ENCODE measurements at places on chromosomes 1 and 21.
A peak's percentile ranks its signal among the peaks of the same experiment; 100 is the strongest.

DNA sequence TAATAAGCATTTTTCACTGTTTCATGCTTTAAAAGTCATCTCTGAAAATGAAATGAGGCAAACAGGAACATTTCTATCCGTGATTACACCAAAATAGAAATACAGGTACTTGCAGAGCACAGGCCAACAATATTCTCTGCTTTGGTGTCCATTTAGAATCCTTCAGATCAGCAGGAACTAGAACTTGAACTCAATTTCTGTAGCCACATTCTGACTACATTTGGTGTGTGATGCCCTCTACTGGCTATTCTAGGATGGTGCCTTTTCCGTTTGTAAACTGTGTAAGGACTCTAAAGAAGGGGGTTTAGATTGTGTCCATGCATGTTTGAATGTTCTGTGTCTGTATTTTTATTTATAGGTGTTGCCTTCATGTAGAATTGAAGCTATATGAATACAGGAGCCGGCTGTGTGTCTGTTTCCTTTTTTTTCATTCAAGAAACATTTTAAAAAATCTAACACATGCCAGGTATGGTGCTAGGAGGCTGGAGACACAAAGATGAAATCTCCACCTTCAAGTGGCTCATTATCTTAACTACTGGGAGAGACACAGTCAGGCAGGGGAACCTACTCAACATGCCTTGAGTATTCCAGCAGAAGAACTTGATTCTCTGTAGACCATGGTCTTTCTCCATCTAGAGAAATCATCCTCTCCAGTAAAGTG, 7.6 kb upstream of the ZNF326 start:
- no peak for DNase-seq

DNA sequence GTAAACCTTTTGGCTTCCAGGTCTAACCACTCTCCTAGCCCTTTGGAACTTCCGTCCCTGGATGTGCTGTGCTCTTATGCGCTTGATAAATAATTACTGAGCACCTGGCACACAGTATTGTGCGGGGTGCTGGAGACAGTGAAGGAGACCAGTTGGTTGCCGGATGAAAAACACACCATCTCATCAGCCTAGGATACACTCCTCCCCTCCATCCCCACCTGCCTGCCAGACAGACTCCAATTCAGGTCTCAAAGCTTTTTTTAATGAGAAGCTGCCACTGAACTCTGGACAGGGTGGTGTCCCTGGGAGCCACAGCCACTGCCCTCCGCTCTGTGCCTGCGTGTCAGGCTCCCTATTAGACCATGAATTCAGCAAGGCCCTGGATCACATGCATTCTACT, 9.2 kb downstream of the GNB1 start:
- no peak for DNase-seq

- peak; percentile 47 for DNase-seq
Measured at GRCh38 chr1:115210302-115210711, 121.0 kb upstream of the TSPAN2 start.

DNA sequence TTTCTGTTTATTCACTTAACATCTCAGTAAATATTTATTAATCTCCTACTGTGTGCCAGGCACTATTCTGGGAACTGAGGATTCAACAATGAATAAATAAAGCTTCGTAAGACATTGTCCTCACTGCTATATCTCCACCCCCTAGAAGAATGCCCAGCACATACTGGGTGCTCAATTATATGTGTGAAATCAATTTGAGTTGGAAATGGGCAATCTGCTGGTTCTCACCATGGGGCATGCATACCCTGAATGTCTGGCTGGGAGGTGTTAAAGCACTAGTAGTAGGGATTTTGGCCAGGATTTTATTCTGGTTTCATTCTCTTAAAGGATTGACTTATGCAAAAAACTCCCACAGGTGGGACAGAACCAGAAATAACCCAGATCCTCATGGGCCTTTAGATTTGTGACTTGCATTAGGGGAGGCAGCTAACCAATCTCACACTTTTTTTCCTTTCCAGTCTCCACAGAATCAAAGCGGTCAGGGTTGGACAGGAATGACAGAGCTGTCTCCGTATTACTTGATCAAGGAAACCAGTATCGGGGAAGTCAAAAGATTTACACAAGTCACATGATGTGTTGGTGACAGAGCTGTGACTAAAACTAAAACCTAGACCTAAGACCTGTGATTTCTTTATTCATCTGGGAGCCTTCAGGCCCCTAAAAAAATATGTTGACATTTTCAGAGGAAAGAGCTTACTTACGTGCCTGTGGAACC, 12.8 kb downstream of the GFI1 start:
- no peak for DNase-seq

GRCh38 chr1:243912347-243912746, 62.3 kb upstream of the AKT3 start:
- DNase-seq: no peak

- peak; percentile 63 for DNase-seq
Measured at GRCh38 chr1:91741301-91741700, 144.7 kb downstream of the TGFBR3 start.

- DNase-seq: no peak
Measured at GRCh38 chr1:41802532-41803501, 115.9 kb downstream of the HIVEP3 start.

GRCh38 chr1:2583871-2584351, 2.7 kb upstream of the PRXL2B start:
- no peak for DNase-seq

GRCh38 chr21:34335316-34335715, 28.5 kb upstream of the KCNE2 start:
- peak; percentile 61 for DNase-seq

- no peak for DNase-seq
Measured at GRCh38 chr1:202005958-202006357, 4.4 kb upstream of the ELF3 start.

- DNase-seq: peak; percentile 98
Measured at GRCh38 chr1:225735252-225736149, 42.1 kb upstream of the SRP9 start.

- DNase-seq: no peak
Measured at GRCh38 chr1:183522104-183522503, 49.8 kb downstream of the SMG7 start.

GRCh38 chr1:25056536-25056935, 126.5 kb upstream of the RUNX3 start:
- no peak for DNase-seq

- DNase-seq: no peak
Measured at GRCh38 chr1:175720023-175720422, 23.4 kb downstream of the TNR start.

DNA sequence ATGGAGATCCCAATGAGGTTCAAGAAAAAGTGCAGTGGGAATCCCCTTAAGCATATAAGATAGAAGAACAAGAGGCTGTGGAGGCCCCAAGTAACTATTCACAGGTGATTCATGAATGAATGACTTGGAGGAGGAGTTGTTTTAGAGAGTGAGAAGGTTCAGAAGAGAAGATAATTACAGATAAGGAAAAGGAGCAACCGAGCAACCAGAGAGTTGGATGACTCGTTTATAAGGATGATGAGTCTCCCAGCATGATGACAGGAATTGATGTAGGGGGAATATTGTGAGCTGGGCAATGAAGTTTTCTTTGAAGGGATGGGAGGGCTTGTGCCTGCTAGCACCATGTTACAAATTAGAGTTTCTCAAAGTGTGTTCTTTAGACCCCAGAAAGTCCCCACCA, 9.8 kb downstream of the C8A start:
- DNase-seq: no peak

DNA sequence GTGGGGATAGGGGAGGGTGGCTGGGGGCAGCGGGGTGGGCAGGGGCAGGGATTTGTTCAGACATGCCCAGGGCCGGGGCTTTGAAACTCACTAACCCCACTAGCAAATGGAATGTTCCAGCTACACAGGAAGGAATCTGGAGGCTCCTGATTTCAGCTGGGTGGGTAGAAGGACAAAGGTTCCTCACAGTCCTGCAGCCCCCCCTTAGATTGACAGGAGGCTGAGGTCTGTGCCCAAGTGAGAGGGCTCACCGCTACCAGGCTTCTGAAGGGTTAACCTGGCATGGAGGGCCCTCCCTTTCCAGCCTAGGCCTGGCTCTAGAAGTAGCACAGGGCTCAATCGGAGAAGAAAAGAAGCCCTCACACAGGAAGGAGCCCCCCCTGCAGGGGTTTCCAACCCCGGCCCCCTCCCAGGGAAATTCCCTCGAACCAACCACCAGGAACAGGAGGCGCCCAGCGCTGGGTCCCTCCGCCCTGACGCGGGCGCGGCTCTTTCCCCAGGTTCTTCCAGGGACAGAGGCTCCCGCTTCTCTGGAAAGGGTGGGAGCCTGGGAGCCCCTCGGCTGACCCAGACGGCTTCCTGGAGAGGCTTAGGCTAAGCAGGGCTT, 3.3 kb downstream of the EPHA2 start:
- peak; percentile 52 for DNase-seq

GRCh38 chr1:98688110-98688739, 26.7 kb downstream of the SNX7 start:
- no peak for DNase-seq

DNA sequence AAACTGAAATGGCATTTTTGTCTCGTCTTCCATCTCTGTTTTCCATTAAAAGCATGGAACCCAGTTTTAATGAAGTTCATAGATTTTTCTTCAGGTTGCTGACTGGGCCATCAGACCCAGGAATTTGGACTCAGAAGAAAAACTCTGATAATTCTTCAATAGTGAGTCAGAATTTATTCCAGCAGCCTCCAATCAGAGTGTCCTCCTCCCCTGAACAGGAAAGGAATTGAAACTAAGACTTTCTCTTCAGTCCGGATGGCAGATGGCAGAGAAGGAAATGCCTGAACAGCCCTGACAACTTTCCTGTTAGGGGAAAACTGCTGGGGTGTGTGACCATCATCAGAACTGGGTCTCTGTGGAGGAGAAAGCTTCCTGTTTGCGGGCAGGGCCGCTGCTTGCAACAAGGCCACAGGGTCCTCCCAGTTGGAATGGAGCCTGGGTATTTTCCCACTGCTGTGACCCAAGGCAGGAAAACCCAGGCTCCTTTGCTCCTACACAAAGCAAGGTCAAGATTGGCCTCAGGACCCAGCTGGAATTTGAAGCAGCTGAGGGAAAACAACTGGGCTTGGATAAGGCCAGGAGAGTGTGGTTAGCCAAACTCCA, 20.7 kb downstream of the CD34 start:
- peak; percentile 79 for DNase-seq

DNA sequence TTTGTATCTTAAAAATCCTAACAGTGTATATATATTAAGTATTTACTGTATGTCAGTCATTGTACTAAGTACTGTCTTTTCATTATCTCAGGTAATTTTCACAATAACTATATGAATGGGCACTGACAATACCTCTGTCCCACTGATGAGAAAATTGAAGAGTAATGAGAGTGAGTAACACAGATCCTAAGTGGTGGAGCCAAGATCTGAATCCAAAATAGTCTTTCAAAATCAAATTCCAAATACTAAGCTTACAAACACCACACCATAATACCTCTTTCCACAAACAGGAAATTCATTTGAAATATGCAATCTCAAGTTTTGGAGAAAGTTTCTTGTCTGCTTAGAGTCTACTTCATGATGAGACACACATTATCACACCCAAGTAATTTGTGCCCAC, 105.9 kb upstream of the EDEM3 start:
- no peak for DNase-seq

DNA sequence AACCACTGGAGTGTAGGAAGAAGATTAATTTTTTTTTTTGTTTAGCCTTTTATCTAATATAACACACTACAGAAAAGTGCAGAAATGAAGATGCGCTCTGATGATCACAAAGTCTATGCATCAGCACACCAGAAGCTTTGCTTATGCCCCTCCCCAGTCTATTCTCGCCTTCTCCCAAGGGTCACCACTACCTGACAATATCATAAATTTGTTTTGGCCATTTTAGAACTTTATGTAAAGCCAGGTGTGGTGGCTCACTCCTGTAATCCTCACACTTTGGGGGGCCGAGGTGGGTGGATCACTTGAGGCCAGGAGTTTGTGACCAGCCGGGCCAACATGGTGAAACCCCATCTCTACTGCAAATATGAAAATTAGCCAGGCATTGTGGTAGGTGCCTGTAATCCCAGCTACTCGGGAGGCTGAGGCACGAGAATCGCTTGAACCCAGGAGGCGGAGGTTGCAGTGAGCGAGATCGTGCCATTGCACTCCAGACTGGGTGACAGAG, 231.3 kb downstream of the FOXD2 start:
- DNase-seq: no peak

- DNase-seq: no peak
Measured at GRCh38 chr1:108583757-108584427, 24.0 kb downstream of the EEIG2 start.

GRCh38 chr21:36330904-36331303, 10.9 kb downstream of the MORC3 start:
- peak; percentile 30 for DNase-seq

- peak; percentile 88 for DNase-seq
Measured at GRCh38 chr1:173478094-173478674, 1.0 kb downstream of the PRDX6 start.

DNA sequence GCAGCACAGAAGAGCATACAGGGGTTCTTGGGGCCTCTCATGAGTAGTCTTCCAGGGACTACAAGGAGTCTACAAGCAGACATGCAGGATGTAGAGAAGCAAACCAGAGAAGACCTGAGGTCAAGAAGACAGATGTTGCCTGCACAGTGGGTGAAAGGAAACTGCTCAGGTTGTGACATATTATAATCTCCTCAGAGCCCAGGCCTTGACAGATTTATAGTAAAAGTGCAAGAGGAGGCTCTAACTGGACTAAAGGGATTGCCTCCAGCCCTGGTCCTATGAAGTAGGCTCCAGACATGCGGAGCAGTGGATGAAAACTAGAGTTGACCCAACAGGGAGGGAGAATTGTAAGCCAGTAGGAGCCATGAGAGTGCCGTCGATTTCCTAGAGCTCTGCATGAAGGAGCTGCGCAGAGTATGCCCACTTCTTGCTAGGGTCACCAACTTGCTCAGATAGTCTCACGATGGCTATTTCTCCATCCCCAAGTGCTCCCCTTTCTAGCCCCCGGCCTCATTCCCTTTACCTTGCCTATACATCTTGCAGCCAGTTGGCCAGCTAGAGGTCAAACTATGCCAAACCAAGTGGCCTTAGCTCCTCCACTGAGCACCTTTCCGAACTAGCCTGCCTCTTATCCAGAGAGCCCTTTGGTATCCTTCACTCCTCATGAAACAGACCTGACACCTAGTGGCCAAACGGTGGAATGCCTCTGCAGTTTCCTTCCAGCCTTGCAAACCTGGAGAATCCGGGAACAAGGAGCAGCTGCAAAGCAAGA, 36.2 kb upstream of the IPO9 start:
- peak; percentile 68 for DNase-seq
